ENCODE measurements at places on chromosomes 4 and X.

DNA sequence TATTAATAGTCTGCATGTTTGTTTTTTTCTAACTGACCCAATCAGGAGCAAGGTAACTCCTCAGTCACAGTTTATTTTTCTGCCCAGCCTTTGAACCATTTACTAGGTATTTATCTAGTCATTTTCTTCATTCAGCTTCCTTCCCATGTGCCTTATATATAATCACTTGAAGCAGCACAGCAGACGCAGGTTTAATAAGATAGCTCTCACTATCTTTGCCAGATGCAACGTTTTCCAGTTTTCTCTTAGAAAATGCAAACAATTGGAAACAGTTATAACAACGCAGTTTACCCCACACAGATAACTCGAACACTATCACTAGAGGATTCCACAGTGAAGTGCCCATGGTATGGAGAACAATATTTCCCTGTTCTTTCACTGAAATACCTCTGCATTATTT lies 56.4 kb upstream of the NFKB1 start:
- peak; percentile 92 for DNase-seq

DNA sequence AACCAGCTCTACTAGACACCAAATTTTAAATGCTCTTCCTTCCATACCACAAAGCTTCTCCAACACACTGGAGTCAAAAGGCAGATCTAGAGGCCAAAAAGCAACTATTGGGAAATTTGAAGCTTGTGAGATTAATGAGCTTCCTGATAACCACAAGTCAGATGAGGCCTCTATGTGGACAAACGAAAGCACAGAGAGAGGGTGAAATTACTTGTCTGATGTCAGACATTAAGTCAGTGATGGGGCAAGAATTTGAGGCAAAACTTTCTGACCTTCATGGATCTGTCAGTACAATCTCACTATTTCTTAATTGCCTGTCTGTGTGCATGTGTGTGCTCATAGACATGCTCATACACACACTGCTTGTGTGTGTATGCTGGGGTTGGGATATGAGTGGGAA lies 103.6 kb downstream of the GUCY2F start:
- DNase-seq = no peak

DNA sequence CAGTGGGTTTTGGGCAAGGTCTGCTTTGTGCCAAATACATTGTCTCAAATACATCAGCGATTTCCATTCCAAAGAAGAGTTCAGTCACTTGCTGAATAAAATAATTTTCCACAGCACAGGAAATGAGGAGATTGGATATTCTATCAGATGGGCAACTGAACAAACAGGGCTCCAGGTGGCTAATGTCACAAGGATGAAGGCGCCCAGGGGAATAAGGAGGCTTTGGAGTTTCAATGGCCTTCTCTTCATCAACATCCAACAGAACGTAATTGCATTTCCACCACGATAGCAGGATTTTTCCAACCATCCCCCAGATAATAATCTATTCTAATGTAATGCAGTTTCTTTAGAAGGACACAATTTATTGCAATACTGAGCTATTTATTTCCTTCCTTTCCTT lies 104.7 kb upstream of the KLHL13 start:
- DNase-seq = no peak

DNA sequence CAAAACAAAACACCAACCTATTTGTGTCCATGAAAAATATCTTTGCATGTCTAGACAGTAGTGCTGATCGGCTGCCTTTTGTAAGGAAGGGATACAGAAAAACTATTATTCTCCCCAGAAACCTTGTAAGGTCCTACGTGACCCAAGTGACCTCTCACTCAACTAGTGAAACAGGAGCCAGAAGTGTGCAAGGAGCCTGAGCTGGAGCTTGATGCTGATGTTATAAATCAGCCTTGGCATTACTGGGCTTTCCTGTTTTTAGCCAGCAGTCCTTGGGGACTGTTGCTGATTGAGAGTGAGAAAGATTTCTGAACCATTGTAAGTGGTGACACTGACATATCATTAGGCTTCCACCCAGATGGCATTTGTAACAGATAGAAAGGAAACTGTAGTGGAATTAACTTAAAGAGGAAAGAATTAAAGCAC lies 100.8 kb upstream of the LIMCH1 start:
- no peak for DNase-seq

DNA sequence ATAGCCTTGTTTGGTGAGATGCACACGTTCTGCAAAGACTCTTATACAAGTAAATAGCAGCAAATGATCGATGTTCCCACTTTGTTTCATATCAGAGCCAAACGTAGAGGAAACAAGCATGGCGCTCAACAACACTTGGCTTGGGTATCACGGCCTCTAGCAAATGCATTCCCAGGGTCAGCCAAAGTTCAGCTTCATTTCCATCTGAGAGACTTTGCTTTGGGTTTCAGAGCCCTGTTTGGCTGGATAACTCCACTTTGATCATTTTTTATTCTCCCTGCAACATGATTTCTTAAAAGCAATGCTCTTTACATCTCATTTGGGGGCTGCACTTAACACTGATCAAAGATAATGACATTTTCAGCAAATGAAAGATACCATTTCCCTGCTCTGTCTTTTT lies 199.2 kb upstream of the FAM9B start:
- no peak for DNase-seq

GRCh38 chrX:104972737-104973136 lies 247.8 kb downstream of the TEX13A start:
- DNase-seq = no peak

- DNase-seq = no peak
Measured at GRCh38 chrX:22351966-22352365, 79.3 kb downstream of the CBLL2 start.

DNA sequence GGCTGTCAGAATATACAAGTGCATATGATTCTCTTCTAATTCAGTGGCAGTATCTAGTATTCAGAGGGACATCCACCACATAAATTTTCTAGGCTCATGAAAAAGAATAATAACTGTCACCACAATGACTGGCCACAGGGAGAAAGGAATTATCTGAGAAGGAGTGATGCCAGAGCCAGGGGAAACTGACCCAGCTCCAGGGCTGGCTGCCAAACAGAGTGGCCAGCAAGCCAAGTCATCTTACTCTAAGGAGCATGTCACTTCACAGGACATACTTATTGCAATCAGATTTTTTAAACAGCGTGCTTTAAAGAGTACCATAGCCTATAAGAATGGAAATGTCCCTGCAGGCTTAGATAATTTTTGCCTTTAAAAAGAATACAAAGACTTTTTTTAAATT lies 5.8 kb upstream of the SEPTIN11 start:
- no peak for DNase-seq

GRCh38 chrX:40260146-40260747 lies 162.5 kb upstream of the BCOR start:
- peak; percentile 41 for DNase-seq

GRCh38 chr4:170386971-170387370 lies 297.2 kb upstream of the AADAT start:
- DNase-seq = no peak

- DNase-seq = no peak
Measured at GRCh38 chr4:39548425-39549067, 21.3 kb upstream of the UGDH start.

GRCh38 chr4:72569719-72570235 lies 756 bp upstream of the ADAMTS3 start:
- peak; percentile 92 for DNase-seq

GRCh38 chr4:15811703-15812337 lies 33.7 kb downstream of the CD38 start:
- no peak for DNase-seq

GRCh38 chrX:136519069-136519468 lies 12.9 kb upstream of the VGLL1 start:
- DNase-seq = no peak

GRCh38 chrX:147072747-147073146 lies 258.2 kb upstream of the CXorf51A start:
- DNase-seq = no peak

- DNase-seq = no peak
Measured at GRCh38 chrX:64169988-64170387, 35.5 kb downstream of the AMER1 start.

DNA sequence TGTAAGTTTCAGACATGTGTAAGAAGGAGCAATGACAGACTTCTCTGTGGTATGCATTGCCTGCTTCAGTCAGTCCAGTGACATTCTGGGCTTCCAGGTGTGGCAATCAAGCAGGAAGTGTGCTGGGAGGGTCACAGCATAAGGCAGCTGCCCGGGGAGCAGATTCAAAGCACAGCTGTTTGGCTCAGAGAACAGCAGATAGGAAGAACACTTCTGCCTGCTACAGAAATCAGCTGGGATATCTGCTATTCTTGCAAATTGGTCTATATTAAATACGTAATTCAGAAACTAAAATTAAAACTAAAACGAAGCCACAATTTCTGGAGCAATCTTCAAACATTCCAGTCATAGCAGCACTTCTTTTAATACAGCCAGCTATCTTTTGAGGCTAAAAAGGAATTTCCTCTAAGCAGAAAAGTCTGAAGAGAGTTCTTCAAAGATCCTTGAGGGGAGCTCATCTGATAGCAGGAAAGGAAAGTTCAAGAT lies 47.5 kb upstream of the GALNT7 start:
- peak; percentile 25 for DNase-seq

DNA sequence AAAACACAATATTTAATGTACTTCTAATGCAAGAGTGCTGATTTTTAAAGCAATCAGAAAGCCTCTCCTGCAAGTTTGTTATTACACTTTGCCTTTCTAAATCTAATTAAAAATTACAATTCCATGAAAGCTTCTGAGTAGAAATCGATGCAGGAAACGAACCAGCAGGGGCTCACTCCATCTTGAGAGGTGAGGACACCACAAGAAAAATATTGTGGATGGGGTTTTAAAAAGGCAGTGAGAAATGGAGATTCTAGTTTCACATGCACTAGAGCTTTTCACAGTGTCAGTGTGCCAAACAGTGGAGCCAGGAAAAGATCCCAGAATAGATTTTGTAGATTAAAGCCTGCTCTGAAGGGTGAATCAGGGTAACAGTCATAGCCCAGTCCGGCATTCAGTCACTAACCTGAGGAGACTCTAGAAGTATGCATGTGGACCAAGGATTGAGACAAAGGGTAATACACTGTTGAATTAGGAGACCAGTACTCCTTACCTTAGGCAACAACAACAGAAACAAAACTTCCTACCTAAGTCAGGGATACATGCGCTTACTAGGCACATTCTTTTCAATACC lies 362.3 kb downstream of the NAF1 start:
- no peak for DNase-seq

DNA sequence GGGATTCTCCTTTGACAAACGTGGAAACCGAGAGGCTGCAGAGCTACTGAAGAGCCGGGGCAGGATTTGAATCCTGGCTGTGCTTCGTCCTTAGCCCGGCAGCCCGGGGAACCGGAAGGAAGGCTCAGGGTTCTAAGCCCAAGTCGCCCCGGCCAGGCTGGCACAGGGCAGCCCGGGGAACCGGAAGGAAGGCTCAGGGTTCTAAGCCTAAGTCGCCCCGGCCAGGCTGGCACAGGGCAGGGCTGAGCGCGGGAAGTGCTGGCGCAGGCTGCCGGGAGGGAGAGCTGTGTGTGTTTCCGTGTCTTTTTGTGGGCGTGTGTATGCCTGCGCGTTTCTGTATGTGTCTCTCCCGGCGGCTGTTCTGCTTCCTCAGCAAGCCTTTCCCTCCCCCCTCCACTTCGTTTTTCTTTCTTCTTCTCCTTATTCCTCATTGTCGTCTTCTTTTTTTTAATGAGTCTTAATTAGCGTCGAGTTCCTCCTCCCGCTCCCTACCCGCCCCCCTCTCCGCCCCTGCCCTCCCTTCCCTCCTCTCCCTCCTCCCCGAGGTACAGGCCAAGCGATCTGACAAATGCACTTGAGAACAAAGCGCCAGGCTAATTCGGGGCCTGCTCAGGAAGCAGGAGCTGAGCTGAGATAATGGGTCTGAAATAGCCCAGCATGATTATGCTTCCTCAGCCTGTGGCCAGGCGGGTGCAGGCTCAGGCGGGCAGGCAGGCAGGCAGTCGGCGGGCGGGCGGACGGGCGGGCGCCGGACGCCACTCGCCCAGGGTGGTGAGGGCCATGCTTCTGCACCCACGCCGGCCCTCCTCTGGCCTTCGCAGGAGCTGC lies 65.9 kb downstream of the EFNB1 start:
- peak; percentile 70 for DNase-seq

GRCh38 chr4:80266902-80267380 lies 477 bp downstream of the FGF5 start:
- DNase-seq = no peak

GRCh38 chrX:42824541-42824940 lies 46.6 kb upstream of the PPP1R2C start:
- DNase-seq = no peak

GRCh38 chr4:41471126-41472071 lies 66.6 kb upstream of the LIMCH1 start:
- DNase-seq = no peak

DNA sequence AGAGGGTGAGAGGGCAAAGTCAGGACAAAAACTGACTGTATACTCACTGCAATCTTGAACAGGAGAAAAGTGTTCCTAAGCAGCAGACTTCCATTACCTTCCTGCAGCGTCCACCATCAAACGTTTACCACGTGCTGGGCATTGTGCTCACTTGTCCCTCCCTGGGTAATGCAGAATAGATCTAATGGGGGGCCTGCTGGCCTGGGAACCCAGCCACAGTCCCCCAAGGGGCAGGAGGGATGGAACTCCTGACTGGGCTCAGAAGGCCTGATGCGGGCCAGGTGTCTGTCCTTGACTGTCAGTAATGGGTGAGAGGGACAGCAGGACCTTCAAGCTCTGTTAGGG lies 37.6 kb upstream of the FAM156A start:
- no peak for DNase-seq

DNA sequence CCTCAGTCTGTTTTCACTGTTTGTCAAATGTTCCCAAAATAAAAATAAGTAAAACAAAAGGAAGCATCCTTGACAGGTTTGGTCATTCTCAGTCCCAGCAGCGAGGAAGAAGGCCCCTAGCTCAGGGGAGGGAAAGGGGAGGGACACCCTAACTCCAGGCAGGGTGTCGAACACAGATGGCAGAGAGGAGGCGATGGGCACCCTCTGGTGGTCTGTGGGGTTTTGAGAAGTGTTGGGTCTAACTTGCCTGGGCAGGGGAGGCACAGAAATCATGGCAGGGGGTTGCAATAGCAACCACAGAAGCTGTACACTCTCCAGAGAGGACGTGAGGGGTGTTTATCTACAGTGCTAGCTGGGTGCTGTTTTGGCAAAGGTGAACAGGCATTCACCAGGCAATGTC lies 229.8 kb upstream of the SFRP2 start:
- DNase-seq = no peak

DNA sequence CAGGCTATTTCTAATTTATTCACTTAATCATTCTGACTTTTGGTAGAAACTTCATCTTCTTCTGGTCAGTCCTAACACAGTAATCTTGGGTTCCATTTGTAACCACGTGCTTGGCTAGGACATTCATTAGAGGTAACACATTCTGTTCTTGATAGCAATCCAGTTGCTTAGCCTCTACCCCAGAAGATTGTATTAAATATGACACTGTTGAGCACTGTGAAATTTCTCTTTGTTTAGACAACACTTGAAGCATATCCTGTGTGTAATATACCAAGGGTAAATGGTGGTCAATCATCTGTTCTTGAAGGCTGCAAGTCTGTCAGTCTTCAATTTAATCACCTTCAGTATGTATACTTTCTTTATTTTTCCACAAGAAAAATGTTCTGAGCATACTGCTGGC lies 523.0 kb downstream of the ANKRD50 start:
- no peak for DNase-seq

DNA sequence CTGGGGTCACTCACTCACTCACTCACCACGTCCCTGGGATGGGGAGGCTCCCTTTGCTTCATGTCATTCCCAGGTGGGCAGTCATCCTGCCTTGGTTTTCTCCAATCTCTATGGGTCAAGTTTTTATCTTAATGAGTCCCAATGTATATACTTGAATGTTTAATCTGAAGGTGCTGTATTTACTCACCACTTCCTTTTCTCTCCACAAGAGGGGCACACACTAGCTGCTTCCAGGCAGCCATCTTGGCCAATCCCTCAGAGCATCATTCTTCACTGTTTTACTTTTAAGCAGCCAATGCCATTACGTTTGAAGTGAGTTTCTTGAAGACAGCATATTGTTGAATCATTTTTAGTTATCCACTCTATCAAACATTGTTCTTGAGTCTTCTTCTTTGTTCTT lies 153.4 kb upstream of the ARSJ start:
- DNase-seq = no peak

Data from hematopoietic multipotent progenitor cell treated with erythropoietin and hydrocortisone succinate and interleukin-3 and kit ligand, for 8 days (in vitro differentiated cells).